ENCODE measurements at places on chromosomes 3 and 15.

DNA sequence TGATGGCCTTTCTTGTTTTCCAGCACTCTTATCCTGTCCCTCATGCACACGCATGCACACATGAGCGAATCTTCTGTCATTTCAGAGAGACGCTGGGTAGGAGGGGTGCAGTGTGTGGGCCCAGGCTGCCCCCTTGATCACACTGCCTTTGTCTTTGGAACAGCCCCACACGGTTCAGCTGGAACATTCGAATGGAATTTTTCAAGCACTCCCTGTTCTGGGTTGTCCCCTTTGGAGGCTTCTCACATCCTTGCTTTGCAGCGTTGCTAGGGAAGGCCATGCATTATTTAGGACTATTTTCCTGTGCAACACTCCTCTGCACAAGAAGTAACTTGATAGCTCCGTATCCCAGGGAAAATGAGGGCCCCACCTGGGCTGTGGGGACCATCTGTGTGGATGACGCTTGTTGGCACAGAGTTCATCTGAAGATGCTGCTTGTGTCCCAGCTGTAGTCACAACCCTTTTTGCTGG, 78.4 kb downstream of the SPSB4 start:
- DNase-seq: no peak

DNA sequence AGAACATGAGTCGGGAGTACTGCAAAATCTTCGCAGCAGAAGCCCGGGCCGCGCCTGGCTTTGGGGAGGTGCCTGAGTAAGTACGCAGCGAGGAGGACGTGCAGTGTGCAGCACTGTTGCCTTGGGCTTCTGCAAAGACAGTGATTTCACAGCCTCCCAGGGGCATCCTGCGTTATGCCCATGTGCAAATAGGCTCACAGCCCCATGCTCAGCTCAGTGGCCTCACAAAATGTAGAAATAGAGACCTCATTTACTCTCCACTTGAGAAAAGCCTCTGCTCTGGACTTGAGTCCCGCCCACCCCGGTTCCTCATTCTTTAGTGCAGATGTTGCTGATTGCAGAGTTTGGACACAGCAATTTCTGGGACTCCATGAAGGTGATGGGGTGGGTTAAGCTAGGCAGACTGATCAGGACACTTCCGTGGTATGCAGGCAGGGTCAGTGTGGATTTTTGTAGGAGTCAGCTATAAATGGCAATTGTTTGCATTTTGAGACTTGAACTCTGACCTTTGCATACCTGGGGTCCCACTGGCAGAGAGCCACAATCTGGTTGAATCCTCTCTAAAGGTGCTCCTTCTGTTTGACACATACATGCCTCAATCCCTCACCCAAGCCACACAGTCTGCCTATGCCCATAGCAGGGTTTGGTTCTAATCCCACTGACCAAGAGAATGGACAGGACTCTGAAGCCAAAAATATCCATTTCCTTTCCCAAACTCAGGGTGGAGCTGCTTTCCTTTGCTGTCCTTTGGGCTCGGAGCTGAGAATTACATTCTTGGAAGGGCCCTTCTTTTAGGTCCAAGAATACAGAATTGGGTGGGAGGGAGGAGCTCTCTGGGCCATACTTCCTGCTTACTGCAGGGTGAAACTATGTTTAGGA, 20.7 kb upstream of the SLC28A1 start:
- peak; percentile 34 for DNase-seq

DNA sequence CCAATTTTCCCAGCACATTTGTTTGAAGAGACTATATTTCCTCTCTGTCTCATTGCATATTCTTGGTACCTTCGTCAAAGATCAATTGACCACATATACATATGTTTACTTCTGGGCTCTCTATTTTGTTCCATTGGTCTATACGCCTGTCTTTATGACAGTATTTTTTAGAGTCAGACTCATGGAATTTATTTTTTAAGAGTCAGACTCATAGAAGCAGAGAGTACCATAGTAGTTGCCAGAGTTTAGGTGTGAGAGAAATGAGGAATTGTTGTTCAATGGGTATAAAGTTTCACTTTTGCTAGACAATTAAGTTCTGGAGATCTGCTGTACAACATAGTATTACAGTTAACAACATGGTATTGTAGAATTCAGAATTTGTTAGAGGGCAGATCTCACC, 27.1 kb downstream of the PLA2G4F start:
- no peak for DNase-seq

GRCh38 chr3:175274056-175274455, 414.9 kb downstream of the NAALADL2 start:
- no peak for DNase-seq

DNA sequence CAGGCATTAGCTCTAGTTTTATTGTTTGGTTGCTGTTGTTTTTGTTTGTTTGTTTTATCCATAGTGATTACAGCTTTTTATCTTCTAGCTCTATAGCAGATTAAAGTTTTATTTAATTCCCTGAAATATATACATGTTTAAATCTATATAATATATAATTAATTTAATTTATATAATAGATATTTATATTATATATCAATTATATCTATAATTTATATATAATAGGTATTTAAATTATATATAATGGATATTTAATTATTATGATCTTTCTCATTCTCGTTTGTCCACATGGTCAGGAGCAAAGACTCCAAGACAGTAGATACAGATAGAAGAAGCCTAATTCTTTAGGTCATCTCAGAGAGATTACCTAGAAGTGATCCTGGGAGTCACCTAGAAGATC, 238.8 kb upstream of the GPR149 start:
- no peak for DNase-seq

DNA sequence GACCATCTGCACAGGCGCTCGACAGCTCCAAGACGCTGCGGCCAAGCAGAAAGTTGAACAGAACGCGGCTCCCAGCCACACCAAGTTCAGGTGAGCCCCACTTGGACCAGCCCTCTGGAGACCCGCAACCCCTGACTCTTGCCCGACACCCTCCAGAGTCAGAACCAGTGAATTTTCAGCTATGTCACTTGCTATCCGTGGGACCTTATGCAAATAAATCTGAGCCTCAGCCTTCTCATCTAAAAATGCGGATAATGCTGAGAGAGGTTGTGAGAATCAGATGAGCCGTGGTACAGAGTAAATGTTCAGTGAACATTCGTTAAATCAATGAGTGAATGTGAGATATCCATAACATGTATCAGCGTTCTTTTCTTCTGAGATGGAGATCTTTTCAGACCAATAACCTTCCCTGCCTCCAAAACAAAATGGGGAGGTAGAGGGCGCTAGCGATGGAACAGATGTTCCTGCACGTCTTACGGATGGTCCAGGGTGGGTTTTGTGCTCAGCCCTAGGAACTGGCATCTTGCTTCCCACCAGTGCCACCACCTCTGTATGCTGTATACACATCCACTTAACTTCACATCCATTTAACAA, 524 bp downstream of the MRPS11 start:
- peak; percentile 23 for DNase-seq

DNA sequence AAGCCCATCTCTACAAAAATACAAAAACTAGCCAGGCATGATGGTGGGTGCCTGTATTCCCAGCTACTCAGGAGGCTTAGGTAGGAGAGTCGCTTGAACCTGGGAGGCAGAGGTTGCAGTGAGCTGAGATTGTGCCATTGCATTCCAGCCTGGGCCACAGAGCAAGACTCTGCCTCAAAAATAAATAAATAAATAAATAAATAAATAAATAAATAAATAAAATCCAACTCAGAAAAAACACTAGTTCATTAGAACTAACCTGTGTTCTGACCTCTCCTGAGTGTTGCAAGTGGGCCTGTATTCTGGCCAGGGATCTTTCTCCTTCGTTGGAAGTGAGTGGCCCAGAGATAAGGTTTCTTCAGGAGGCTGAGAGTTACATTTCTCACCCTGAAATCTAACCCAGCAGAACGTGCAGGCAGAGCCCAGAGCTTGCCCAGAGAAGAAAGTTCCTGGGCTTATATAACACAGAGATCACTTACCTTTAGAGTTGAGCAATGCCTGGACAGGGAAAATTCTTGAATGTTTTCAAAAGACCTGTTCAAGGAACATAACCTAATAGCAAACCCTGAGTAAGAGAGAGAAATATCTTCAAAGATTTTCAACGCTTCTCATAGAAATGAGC, 583.9 kb downstream of the MCTP2 start:
- no peak for DNase-seq

DNA sequence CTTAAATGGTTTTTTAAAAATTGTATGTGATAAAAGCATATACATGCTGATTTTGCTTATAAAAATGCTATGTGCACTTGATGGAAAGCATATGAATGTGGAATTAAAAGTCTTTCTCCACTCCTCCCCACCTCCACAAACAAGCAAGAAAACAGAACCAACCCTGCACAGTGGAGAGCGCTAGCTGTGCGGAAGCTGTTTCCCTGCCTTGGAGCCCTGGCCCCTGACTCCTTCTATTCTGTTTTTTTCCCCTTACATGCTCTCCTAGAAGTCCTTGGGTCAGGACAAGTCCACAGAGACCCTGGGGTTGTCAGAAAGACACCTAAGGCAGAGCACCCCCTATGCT, 64.2 kb downstream of the BOC start:
- no peak for DNase-seq

- no peak for DNase-seq
Observed at GRCh38 chr3:182821221-182821981, 28.1 kb downstream of the ATP11B start.

DNA sequence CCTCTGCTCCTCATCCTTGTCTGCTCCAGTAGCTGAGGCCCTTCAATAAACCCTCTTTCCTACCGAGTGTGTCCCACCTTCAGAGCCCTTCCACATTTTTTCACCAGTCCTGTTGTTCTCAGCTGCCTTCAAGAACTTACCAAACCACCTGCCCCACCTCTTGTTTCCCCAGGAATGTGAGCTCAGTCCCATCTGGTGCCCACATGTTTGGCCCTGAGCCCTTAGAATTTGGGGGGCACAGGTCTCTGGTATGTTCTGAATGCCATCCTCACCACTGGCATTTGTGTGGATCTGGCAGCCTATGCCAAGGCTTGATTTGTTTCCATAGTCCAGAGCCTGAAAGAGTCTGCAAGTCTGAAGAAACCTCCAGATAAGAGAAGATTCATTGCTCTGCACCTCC, 315.2 kb upstream of the PPP2R3A start:
- no peak for DNase-seq

DNA sequence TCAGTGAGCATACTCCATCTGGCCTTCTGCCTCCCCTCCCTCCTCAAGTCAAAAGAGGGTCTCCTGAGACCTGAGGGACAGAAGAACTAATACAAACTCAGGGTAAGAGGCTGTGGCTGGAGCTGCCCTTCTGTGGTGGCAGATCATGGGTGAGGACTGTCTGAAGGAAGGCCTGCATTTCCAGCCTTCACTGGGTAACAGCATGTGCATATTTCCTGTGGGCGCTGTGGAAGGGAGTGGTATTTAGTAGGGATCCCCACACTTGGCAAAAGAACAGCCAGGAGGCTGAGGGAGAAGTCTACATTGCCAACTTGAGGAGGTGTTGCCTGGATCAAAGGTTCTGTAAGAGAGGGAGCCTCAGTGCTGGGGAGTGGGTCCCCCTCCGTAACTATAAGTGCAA, 10.1 kb upstream of the ESYT3 start:
- no peak for DNase-seq

GRCh38 chr3:52052831-52053306, 3.5 kb downstream of the DUSP7 start:
- peak; percentile 85 for DNase-seq

DNA sequence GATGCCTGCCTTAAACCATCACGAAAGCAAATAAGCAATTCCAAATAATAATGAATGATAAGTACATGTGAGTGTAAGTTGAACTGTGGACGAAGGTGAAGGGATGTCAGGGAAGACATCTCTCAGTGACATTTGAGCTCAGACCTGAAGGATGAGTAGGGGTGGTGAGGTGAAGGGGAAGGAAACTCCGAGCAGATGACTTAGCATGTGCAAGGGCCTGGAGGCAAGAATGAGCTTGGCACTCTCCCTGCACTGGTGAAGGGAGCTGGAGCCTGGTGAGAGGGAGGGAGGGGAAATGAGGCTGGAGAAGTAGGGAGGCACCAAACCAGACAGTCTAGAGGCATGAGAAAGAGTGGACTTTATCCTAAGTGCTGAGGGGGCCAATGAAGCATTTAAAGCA, 84.3 kb downstream of the MTHFS start:
- peak; percentile 15 for DNase-seq

GRCh38 chr3:1103525-1103924, 10.7 kb downstream of the CNTN6 start:
- DNase-seq: peak; percentile 13

GRCh38 chr3:78049521-78049920, 1009.6 kb downstream of the ROBO2 start:
- no peak for DNase-seq

DNA sequence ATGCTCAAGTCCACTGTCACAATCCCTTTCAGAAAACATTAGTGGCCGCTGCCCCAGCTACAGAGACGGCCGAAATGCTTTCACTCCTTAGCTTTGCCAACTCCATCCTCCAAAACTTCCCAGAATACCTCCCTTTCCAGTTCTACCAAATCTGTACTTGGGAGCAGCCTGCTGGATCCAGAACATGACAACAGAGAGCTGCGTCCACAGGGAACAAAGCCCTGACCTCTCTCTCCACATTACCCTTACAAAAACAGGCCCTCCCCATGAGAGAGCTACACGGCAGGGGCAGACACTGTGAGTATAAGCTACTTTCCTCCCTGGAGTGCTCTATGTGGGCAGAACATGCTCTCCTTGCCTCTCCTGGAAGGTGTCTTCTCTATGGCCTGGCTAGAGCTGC, 6.3 kb downstream of the RBM15B start:
- no peak for DNase-seq

GRCh38 chr3:171374661-171375285, 85.4 kb downstream of the TNIK start:
- no peak for DNase-seq

GRCh38 chr3:152480282-152480953, 211.7 kb downstream of the MBNL1 start:
- DNase-seq: no peak

DNA sequence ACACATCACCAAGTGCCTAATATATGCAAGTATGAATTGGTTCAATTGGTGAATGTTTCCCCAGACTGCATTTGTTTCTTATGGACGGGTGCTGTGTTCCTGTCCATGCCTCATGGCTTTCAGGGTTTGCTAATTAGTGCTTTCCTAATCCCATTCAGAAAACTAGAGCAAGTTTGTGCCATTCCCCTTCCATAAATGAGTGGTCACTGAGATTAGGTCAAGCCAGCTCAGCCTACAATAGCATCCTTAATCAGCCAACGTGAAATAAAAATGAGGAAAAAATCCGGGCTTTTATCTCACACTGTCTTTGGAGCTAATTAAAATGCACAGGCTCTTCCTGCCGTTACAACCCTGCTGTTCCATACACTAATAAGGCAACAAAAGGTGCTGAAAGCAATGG, 788.8 kb downstream of the ROBO1 start:
- no peak for DNase-seq

- no peak for DNase-seq
Observed at GRCh38 chr3:174335910-174336309, 523.2 kb upstream of the NAALADL2 start.

All from SK-MEL-5 (cell line).